ENCODE measurements at places on chromosomes 1 and 21.

GRCh38 chr21:37117204-37117603, 44.1 kb downstream of the TTC3 start:
- no peak for DNase-seq

DNA sequence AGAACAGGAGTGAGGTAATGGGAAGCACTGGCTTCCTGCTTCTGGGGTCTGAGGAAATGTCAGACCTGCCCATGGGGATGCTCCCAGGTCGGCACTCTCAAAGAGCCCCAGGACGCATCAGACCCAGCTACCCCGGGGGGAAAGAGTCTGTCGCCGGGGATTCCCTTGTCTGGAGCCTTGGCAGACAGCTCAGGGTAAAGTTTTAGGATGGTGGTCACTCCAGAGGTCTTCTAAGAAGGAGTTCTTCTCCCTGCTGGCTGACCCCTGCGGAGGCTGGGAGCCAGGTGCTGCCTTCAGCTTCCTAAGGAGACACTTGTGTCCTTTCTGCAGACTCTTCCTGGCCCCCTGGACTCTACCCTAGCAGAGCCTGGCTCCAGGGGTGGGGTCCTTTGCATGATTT, 61.9 kb upstream of the PSEN2 start:
- no peak for DNase-seq

DNA sequence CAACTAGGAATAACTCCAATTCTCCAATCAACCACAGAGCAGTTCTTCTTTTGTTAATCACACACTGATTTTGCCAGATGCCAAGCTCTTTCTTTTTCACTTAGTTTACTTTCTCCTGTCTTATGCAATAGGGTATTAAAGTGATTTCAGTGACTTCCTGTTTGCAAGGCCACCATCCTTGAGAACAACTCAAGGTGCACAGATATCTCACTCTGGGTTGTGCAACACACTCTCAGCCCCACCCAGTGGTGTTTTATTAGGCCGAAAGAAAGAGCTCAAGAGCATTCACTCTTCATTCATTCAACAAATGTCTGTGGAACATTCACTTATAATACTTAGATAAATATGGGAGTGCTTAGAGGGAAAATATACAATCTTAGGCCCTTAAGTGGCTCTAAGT, 352.5 kb downstream of the ZNF326 start:
- DNase-seq = no peak

GRCh38 chr1:58395355-58395754, 151.2 kb downstream of the OMA1 start:
- DNase-seq = no peak

DNA sequence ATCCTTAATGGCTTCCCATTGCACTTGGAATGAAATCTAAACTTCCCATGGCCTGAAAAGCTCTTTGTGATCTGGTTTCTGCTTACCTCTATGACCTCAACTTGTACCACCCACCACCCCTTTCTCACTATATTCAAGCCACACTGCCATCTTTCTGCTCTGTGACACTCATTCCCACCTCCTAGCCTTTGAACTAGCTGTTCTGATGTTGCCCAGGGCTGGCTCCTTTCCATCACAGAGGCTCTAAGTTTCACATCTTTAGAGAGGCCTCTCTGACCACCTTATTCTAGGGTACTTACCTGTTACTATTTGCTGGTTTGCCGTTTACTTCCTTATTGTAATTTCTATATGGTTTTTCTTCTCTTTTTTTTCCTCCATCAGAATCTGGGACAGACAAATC, 4.2 kb downstream of the MPZL1 start:
- DNase-seq = no peak

GRCh38 chr1:180921891-180922630, 9.4 kb downstream of the KIAA1614 start:
- no peak for DNase-seq

GRCh38 chr1:41718497-41718896, 200.2 kb downstream of the HIVEP3 start:
- DNase-seq = no peak

GRCh38 chr1:56927986-56928385, 37.8 kb downstream of the C8B start:
- DNase-seq = no peak

GRCh38 chr1:213122514-213122929, 71.5 kb downstream of the RPS6KC1 start:
- no peak for DNase-seq

All from T follicular helper cell (primary cell).